HEK293T (cell line): ENCODE measurements at places on chromosomes 16 and 17.

GRCh38 chr17:71334048-71334751 is 786.6 kb upstream of the SOX9 start:
- no peak for DNase-seq

- DNase-seq = no peak
Observed at GRCh38 chr17:11539637-11540036, 58.6 kb upstream of the DNAH9 start.

DNA sequence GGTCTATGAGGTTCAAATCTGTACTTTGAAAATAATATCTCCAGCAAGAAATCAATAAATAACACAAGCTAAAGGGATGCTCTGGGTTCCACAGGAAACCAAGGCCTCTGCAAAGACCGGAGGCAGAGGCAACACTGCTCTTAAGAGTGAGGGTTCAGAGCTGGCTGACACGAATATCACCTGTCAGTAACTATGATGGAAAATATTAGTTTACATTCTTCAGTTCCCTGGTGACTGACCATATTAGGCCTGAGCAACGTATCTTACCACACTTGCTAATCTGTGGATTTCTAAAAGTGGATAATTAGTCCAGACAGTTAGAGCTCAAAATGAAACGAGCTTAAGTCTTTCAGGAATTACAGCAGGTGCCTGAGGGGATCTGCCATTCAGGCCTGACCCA is 459.3 kb downstream of the HS3ST3B1 start:
- DNase-seq = no peak

- no peak for DNase-seq
Observed at GRCh38 chr17:7249830-7250229, 1.7 kb downstream of the CTDNEP1 start.

DNA sequence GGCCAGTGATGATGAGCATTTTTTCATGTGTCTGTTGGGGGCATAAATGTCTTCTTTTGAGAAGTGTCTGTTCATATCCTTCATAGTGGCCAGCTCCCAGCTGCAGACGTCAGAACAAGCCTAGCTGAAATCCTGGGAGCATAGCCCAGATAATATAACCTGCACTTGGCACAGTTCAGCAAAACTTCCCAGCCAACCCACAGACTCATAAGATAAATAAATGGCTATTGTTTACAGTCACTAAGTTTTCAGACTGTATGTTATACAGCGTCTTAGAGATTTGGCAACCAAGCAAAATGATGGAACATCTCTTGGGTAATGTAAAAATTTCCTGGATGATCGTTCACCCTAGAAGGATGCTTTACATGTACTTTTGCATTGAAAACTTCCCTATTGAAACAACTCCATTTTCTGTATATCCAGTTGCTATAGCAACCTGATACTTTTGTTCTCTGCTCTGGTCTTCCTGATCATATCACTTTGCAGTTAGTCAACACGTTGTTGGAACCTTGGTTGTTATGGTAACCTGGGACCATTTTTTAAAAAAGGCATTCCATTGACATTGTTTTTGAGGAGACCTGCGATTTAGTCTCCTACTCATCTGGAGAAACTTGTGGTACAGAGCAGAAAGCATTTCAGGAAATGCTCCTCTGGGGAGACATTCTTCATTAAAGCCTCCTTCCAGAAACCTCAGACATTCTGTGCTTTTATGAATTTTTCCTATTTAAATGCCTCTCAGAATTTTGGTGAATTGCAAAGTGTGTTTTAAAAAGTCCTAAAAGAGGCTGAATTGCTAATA is 378.7 kb downstream of the HS3ST4 start:
- DNase-seq = no peak

- DNase-seq = no peak
Observed at GRCh38 chr17:27616414-27616813, 14.6 kb upstream of the LGALS9 start.

DNA sequence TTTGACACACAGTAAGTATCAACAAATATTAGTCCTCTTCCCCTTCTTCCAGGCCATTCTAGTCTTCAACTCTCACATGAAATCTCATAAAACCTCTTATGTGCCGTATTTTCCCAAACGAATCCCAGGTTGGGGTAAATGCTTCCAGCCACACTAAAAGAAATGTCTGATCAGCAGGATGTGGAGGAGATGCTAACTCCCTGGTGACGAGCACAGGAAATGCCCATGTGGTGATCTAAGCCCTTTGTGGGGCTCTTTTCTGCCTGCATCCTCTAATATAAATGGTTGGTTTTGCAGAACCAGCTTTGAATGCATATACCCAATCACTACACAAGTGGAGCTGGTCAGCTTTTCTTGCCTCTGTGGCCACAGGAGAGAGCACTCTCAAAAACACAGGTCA is 498.2 kb upstream of the ERCC4 start:
- no peak for DNase-seq

DNA sequence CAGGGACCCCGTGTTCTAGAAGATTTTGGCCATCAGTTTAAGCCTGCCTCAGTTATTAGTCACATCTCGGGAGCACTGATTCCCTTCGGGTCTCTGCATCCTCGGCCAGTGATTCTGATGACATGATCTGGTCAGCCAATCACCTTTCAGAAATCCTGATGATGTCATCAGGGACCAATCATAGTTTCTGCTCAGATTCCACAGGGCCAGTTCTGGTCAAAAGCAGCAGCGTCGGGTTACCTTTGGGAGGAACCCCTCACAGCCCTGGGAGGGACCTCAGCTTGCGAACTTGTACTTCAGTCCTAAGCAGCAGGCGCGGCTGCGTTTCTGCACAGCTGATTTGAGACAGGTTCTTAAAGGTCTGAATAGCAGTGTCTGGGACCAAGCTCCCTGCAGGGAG is 13.9 kb downstream of the KDM8 start:
- peak; percentile 34 for DNase-seq

DNA sequence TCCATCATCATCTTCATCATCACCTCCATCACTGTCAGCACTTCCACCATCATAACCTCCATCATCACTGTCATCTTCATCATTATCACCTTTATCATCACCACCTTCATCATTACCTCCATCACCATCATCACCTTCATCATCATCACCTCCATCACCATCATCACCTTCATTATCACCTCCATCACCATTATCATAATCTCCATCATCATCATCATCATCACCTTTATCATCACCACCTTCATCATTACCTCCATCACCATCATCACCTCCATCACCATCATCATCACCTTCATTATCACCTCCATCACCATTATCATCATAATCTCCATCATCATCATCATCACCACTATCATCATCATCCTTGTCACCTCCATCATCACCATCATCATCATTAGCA is 309.7 kb downstream of the HAPSTR1 start:
- DNase-seq = no peak

DNA sequence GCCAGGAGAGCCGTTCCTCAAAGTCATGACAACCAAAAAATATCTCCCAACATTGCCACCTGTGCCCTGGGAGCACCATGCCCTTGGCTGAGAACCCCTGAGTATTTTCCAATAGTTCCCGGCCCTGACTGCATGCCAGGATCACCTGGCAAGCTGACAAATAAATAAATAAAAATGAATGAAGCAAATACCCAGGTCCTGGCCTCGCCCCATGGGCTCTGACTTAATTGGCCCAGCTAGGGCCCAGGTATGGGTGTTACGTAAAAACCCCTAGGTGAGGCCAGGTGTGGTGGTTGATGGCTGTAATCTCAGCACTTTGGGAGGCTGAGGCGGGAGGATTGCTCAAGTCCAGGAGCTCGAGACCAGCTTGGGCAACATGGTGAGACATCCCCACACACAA is 2.7 kb upstream of the C16orf74 start:
- DNase-seq = no peak

- DNase-seq = no peak
Observed at GRCh38 chr17:9519583-9520272, 55.9 kb downstream of the STX8 start.

DNA sequence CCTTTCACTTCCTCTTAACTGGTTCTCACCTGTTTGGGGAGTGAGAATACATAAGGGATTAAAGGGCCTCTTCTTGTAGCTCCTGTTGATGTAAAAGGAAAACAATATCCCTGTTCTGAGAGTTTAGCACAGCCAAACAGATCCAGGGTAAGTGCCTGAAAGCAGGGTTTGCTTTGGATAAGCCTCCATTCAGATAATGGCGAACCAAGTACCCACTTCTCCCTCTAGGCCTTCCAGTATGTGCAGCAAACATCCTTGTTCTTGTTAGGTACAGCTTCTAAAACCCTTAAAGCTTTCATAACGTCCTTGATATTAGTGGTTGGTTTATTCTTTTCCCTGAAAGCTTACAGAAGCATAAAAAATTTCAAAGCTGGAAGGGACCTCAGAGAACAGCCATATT is 130.6 kb upstream of the DNAH9 start:
- DNase-seq = no peak

- no peak for DNase-seq
Observed at GRCh38 chr16:82454152-82454551, 172.6 kb upstream of the CDH13 start.

DNA sequence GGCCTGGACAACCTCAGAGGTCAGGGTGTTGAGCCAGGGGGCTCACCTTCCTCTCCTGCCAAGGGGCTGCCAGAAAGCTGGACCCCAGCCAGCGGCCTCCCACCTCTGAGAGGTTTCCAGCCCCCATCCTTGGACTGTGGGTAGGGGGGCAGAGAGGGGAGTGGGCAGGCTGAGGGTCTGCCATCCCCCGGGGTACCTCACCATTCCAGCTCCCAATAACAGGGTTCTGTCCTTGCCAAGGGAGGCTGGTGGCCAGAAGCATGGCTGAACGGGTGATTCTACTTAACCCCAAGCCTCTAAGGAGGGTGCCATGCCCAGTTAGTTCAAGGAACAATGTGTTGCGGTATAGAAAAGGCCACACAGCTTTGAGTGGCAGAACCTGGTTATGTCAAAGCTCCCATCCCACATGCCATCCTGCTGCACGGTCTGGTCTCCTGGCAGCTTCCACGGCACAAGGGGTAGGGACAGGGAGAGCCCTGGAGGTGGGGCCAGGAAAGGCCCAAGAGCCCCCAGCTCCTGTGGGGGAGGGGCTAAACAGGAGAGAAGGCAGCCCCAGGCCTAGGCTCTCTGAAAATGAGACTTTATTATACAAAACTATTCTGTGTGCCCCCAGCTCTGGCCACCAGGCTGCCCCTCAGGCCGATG is 19.8 kb downstream of the B9D1 start:
- DNase-seq = no peak

GRCh38 chr17:27268394-27269085 is 25.4 kb upstream of the WSB1 start:
- no peak for DNase-seq

DNA sequence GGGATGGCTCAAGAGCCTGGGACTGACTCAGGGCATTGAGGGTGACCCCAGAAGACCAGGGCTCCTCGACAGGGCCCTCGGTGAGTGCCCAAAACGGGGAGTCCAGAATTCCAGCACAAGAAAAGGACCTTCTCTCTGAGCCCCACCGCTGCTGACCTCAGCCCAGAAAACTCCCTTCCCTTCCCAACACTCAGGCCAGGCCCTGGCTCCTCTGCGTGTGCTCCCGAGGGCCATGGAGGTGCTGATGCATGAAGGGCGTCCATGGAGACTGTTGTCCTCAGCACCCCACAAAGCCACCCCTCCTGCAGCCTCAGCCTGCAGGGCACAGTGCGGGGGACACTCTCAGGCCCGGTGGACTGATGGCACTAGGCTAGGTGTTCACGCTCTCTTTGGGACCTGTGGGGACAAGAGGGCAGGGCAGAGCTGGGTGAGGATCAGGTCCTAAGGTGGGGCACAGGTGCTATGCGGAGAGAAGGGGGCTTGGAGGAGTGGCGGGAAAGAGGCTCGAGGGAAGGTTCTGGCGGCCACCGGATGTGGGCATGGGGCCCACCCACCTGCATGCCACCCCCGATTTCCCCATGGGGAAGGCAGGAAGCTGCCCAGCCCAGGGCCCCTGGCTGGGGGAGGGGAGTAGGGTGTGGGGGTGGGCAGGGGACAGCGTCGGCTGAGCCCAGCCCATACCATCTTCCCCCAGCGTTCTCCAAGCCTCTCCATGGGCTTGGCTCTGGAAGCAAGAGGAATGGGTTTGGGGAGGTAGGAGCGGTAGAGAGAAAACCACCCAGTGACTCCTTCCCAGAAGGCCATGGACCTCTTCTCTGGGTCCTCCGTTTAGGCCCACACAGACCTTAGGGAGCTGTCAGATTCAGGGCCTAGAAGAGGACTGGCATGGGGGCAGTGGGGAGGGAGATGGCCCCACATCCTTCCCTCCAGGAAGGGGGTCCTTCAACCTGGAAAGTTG is 4.5 kb upstream of the TSPOAP1 start:
- no peak for DNase-seq

DNA sequence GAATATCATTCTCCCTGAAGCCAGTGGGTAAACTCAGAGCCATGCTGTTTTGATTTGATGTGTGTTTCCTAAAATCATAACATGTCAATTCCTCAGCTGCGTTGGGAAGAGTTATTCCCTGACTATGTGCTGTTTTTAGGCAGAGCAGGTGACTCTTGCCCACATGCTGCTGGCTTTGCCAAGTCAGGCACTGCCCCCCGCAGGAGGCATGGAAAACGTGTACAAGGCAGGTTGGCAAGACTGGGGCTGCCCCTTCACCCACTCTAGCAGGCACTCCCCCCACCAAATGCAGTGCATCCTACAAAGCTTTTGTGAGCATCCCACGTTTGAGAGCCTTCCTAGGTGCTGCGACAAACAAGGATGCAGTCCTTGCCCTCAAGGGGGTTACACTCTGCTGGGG is 38.3 kb upstream of the NAT9 start:
- DNase-seq = no peak
